Myometrial cell (primary cell): ENCODE measurements at places on chromosomes 7 and 10. TPM values are rescaled to one million over a fixed set of nuclear protein-coding genes. Genes with fewer than 3 reads are reported as not detected.

IGF2BP3 gene
- total RNA-seq, result 8.6 and 20.2 TPM in 2 replicates

ADAMTS14 gene
- under 0.01 and 0.18 TPM in 2 replicates for total RNA-seq

CHRM2 gene
- 8.2 and 8.4 TPM in 2 replicates for total RNA-seq

IL6 gene
- total RNA-seq, result 0.53 and 9.5 TPM in 2 replicates

EPDR1 gene
- 6.2 and 7.5 TPM in 2 replicates for total RNA-seq

RELN gene
- total RNA-seq, result 0.29 and 4.4 TPM in 2 replicates

CYP2C19 gene
- total RNA-seq, result not detected in 2 replicates

GPR15LG gene
- not detected in 2 replicates for total RNA-seq

VCL gene
- 120 and 126 TPM in 2 replicates for total RNA-seq

AHR gene
- 36.3 and 36.9 TPM in 2 replicates for total RNA-seq

CALCR gene
- total RNA-seq, result not detected in 2 replicates

MYL10 gene
- not detected in 2 replicates for total RNA-seq

CALHM3 gene
- total RNA-seq, result not detected in 2 replicates

LIPF gene
- total RNA-seq, result not detected in 2 replicates

CALD1 gene
- total RNA-seq, result 253 and 265 TPM in 2 replicates

KLF14 gene
- not detected in 2 replicates for total RNA-seq

SEMA3D gene
- total RNA-seq, result under 0.01 and 0.58 TPM in 2 replicates

FKBP6 gene
- total RNA-seq, result not detected in 2 replicates

OR2A12 gene
- total RNA-seq, result not detected in 2 replicates

FBXL13 gene
- total RNA-seq, result 1.1 and 1.4 TPM in 2 replicates

KMT2C gene
- total RNA-seq, result 6.1 and 8.3 TPM in 2 replicates

LIPK gene
- total RNA-seq, result not detected in 2 replicates

CTNNA3 gene
- not detected in 2 replicates for total RNA-seq

NEUROG3 gene
- total RNA-seq, result not detected in 2 replicates
